ENCODE measurements at places on chromosomes 5 and 9.

- no peak for DNase-seq
Observed at GRCh38 chr5:139215107-139215975, 17.2 kb upstream of the SIL1 start.

DNA sequence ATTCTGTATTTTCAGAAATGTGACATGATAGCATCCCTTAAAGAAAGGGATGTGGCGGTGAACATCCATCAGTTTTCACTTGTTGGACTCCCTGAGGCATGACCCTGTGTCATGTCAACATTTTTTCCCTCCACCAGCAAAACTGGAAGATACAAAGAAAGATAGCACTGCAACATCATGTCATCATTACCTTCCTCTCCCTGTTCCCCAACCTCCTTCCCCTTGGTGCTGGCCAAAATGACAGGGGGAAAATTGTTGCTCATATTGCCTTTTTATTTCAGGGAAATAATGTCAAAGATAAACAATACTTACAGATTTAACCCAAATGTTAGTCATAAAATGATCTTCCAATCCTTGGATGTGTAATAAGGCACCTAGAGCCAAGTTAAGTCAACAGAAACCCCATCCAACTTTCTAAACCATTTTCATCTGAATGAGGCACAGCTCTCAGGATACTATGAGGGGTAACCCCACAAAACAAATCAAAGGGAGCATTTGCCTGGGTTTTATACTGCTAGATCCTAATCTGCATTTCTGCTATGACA, 644.3 kb downstream of the ACTL7B start:
- no peak for DNase-seq

DNA sequence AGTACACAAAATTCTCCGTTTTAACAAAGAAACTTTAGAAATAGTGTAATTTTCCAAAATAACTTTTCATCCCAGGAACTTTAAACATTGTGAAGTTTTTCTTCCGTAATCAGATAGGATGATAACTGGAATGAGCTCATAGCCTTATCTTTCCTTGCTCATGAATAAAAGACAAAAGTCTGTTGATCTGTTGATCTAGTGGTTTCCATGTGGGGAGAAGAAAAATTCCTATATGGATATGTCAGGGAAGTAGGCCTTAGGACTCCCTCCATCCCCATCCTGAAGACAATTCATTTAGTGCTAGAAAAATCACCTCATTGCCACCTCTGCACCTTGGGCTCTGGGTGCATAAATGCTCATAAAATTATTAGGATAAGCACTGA, 266.6 kb downstream of the SMARCA2 start:
- no peak for DNase-seq

DNA sequence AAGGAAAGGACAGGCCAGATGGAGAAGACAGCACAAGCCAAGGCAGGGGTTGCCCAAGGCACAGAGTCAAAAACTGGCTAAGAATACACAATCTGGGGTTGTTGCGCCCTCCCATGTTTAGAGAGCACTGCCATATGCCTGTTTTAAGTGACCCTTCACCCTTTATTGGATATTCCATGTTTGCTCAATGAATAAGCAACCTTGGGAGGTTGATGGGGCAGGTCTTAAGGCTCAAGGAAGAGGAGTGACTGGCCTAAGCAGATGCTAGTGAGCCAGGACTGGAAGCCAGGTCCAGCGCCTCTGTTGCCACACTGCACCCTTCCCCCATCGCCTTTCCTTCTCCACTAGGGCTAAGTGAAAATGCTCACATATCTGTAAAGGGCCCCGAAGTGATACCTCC, 6.7 kb downstream of the TXN start:
- DNase-seq, result no peak

- DNase-seq, result no peak
Observed at GRCh38 chr9:135821733-135822373, 85.5 kb downstream of the CAMSAP1 start.

- no peak for DNase-seq
Observed at GRCh38 chr5:149298842-149299404, 27.3 kb downstream of the AFAP1L1 start.

DNA sequence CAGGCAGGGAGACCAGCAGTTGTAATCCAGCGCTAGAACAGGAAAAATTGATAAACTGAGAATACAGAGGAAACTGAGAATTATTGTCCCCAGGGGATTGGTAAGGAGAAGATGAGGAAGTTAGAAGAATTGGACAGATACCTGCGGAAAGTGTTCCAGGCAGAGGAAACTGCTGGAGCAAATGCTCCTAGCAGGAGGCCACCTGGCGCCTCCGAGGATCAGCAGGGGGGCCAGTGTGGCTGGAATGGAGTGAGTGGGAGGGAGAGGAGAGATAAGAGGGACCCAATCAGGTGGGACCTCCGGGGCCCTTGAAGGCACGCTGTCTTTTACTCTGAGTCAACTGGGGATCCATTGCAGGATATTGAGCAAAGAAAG, 695 bp upstream of the ANXA6 start:
- DNase-seq, result no peak

GRCh38 chr5:109316634-109317033, 93.1 kb downstream of the PJA2 start:
- DNase-seq, result no peak

DNA sequence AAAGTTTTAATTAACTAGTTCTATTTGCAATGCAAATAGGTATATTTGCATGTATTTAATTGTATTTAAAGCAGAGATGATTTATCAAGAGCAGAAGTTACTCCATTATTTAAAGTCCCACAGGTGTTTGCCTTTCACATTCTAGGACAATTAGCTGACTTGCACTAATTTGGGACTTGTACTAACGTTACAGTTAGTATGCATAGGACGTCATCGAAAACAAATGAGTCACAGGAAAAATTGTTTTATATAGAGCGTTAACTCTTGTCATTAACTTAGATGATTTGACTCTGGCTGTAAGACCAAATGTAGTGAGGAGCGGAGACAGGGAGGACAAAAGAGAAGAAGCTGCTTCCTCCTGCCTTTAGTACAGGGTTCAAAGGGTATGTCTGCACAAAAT, 126.1 kb upstream of the IFNE start:
- no peak for DNase-seq

- no peak for DNase-seq
Observed at GRCh38 chr9:136890661-136891060, 4.3 kb downstream of the TRAF2 start.

DNA sequence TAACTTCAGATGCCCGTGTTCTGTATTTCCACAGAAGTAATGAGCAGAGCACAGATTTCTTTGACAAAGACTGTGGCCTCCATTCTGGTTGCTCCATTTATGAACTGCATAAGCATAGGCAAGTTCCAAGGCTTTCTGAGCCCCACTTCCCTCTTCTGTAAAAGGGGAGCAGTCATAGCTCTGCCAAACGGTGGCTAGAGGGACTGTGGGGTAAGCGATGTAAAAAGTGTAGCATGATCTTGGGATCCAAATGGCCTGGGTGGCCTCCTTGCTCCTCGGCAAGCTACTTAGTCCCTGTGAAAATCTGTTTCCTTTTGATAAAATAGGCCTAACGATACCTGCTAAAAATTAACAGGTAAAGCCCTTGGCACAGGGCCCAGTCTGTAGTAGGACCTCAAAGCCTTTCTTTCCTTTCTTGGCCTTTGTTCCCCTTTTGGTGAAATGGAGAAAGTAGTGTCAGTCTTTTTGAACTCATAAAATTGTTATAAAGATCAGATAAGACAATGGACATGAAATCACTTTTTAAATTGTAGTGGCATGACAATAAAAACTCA, 646.6 kb downstream of the ACTL7B start:
- no peak for DNase-seq

DNA sequence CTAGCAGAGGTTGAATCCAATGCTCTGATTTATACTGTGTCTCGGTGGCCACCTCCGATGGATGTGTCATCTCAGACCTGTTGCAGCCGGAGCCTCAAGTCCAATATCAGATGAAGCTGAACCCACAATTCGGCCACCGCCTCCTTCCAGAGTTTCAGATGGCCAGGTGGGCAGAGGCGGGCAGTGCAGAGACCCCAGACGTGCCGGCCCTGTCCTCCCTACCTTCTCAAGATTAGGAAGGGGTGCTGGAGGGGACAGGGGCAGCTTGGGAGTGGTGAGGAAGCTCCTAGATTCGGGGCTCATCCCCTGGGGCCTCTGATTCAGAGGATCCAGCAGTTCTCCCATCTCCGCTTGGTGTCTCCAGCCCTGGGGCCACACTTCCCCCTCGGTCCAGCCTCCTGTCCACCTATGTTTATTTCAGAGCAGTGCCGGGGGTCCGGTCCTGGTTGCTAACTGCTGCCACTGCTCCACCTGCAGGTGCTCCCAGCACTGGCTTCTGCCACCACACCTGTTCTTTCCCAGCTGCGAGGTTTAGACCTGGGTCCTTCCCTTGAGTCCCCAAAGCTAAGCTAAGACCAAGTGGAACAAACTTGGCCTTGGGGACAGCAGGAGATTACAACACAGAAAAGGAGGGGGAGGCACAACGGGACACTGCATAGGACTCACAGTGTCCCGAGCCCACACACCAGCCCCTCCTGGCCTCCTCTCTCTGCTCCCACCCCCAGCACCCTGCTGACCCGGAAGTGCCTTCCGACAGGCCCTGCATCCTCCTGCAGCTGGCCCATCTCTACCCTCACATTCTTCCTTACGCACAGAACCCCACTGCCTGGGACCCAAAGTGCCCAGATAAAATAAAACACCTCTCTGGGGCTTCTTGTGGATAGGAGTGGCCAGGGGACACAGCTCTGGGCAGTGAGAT, 81.6 kb downstream of the NTNG2 start:
- no peak for DNase-seq

GRCh38 chr5:72114629-72115028, 7.4 kb downstream of the MAP1B start:
- no peak for DNase-seq

- no peak for DNase-seq
Observed at GRCh38 chr9:108033976-108034964, 544.7 kb upstream of the KLF4 start.

GRCh38 chr9:7121664-7122063, 363.9 kb downstream of the KDM4C start:
- DNase-seq, result no peak

DNA sequence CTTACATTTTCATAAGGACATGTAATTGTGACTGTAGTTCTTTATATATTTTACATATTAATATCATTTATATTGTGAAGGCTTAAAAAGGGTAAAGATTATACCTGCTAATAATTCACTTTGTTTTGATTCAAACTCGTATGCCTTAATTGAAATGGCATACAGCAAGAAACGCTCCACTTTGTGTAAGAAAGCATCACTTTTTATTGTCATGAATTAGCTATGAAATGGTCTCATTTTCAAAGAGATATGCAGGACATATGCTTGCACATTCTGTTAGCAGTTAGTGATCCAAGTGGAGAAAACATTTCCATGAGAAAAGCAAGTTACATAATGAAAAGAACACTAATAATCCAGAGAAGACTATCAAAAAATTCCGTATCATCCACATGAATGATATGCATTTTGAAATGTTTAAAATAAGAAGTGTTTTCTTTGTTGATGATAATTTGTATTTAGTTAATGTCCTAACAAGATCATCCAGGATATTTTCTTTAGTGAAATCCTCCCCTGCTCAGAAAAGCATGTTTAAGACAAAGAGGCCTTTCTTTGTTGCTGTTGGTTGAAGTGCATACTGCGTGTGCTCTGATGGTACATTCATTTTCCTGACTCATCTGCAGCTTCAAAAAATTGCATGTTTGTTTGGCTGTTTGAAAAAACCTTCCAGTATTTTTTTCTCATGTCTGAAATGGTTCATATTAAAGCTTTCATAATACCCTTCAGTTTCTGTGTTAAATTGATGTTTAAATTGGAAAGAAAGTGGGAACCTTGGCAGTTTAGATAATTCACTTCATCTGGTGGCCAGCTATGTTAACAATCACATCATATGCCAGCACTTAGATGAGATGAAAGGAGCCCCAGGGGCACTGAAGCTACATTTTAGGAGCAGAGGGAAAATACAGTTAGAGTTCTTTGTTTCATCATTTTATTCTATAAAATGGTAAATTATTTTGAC, 242.2 kb downstream of the CSNK1G3 start:
- DNase-seq, result no peak

DNA sequence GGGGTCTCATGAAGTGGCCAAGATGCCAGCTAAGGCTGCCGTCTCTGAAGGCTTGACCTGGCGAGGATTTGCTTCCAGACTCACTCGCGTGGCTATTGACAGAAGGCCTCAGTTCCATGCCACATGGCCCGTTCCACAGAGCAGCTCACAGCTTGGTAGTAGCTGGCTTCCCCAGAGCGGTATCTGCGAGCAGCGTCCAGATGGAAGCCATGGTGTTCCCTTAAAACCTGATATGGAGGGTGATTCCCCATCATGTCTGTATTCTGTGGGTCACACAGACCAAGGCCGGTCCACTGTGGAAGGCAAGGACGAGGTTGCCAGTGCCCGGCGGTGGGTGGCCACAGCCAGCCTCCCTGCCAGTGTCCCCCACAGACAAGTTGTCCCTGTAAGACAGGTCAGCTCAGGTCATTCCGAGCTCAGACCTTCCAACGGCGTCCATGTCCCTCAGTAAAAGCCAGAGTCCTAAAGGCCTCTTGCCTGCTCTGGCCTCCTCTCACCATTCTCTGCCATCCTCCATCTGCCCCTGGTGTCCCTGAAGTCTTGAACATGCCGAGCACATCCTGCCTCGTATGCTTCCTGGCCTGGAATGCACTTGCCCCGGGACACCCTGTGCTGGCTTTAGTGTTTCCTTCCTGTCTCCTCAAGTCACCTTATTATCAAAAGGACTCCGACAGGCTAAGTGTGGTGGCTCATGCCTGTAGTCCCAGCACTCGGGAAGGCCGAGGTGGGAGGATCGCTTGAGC, 61.3 kb upstream of the LRRTM2 start:
- no peak for DNase-seq

DNA sequence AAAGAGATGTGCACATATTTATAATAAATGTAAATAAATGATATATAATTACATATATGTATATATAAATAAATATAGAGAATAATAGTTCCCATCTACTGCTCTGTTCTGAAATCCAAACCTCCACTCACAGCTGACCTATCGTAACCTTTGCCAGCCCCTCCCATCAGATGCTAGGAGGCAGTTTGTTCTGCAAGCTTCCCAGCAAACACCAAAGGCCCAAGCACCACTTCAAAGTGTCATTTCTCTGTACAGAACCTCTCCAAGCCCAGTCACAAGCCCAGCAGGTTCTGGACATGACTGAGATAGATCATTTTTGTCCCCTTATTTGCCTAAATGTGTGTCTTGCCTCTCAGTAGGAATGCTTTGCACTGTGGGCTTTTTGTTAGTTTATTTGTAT, 62.4 kb downstream of the MFAP3 start:
- no peak for DNase-seq

DNA sequence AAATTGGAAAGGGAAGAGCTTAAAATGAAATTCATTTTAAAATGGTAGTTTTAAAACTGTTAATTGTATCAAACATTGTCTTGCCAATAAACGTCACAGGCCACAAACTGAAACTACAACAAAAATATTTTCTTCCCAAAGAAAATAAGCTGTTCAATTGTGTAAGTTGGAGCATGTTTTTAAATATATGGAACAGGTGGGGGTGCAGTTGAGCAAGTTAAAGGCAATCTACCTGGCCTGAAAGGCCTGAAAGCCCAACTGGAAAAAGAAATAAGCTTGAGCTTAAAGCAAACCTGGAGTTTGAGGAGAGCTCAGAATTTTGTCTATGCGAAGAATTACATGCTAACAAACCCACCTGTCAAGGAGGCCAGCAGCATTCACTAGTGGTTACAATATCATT, 439.5 kb downstream of the ACTL7B start:
- no peak for DNase-seq
